ENCODE measurements at places on chromosomes 3 and 15. TPM values are rescaled to one million over a fixed set of nuclear protein-coding genes. Genes with fewer than 3 reads are reported as not detected.

GRCh38 chr3:48765376-48765775, 48.4 kb upstream of the IP6K2 start:
- no peaks in the 10 kb centered on the region for H3K27me3 ChIP-seq
- H3K27ac ChIP-seq = no peak overlapping the region
- no peak overlapping the region for H3K4me3 ChIP-seq
- peaks cover 25% of the 10 kb centered on the region for H3K36me3 ChIP-seq
- no peak for DNase-seq
- no peaks in the 10 kb centered on the region for H3K4me1 ChIP-seq

DNA sequence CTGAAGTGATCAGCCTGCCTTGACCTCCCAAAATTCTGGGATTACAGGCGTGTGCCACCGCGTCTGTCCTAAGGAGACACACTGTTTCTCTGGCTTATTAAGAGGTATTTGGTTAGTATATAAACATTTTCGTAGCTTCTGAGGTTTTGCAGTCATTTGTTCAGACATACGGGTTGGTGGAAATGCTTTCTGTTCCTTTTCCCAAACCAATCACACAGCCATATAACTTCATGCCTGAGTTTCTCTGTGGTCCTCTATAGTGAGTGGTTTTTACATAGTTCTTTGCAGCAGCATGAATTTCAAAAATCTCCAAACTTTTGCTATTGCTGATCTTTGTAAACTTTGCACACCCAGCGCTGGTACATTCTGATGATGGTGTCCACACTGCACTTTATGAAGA, 100.5 kb downstream of the AKAP13 start:
- no peak overlapping the region for H3K4me3 ChIP-seq
- no peaks in the 10 kb centered on the region for H3K36me3 ChIP-seq
- H3K4me1 ChIP-seq = peaks cover 11% of the 10 kb centered on the region
- H3K27me3 ChIP-seq = no peaks in the 10 kb centered on the region

The PP2D1 gene
- not detected for total RNA-seq

DNA sequence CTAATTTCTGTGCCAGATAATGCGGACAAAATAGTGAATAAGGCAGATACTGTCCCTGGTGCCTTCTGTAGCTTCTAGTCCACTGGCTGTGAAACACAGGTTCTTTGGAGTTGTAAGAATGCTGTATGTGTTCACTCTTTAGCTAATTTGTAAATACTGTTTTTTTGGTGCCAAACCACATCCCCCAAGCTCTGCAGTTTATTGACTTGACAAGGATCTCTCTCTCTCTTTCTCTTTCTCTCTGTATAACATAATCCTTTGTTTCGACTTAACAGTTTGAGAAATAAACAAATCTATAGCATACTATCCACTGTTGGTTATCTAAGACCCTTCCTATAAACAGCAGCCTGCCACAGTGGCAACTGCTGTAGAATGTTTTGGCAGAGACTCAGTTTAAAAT, 7.6 kb downstream of the SMAD3 start:
- H3K27ac ChIP-seq = peak overlapping the region; percentile 45
- peaks cover 13% of the 10 kb centered on the region for H3K36me3 ChIP-seq
- H3K4me3 ChIP-seq = no peak overlapping the region
- H3K27me3 ChIP-seq = no peaks in the 10 kb centered on the region

- H3K27me3 ChIP-seq = no peaks in the 10 kb centered on the region
- no peaks in the 10 kb centered on the region for H3K36me3 ChIP-seq
- no peak overlapping the region for H3K27ac ChIP-seq
- no peak for DNase-seq
These were observed 293.7 kb downstream of the ARPP21 start for GRCh38 chr3:35932995-35933394.

The CD96 gene
- total RNA-seq = 198 TPM

The LIPC gene
- total RNA-seq = 2.1 TPM

The IL5RA gene
- total RNA-seq = 1.4 TPM

The PYGO1 gene
- 0.06 TPM for total RNA-seq

- no peak for DNase-seq
- H3K4me3 ChIP-seq = no peak overlapping the region
- no peak overlapping the region for H3K27ac ChIP-seq
- H3K36me3 ChIP-seq = no peaks in the 10 kb centered on the region
- no peaks in the 10 kb centered on the region for H3K27me3 ChIP-seq
- H3K4me1 ChIP-seq = no peaks in the 10 kb centered on the region
These were observed 74.4 kb downstream of the MOBP start for GRCh38 chr3:39541917-39542329.

DNA sequence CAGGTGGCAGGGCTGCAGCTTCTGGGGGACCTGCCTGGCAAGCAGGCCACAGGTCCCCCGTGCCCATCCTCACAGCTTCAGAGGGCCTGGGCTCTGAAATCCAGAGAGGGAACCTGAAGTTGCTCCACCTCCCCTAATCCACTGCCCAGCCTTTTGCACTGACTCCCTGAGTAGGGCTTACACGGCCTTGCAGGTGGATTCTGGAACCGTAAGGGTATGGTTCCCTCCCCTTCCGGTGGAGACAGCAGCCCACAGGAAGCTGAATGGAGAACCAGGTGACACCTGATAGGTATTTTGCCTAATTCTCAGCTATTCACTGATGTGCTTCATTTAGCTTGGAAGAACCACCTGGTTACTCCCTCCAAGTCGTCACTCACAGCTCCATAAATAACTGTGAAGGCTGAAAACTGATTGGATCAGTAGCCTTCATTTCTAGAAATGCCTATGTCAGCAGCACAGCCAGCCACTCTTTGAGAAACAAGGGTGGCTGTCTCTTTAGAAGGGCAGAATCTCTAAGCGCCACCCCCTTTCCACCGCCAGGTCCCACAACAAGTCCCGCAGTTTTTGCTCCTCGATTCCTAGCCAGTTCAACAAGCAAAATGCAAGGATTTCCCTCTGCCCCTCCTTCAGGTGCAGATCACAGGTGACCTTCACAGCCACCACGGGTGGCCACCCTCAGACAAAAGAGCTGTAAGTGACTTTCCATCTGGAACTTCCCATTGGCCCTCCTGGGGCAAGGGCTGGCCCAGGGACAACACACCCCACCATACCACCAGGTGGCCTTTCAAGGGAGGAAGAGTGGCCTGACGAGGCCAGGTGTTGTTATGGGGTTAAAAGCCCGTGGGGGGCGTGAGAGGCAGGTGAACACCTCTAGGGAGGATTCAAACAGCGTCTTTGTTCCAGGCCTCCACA, 112.9 kb downstream of the SEC22A start:
- no peaks in the 10 kb centered on the region for H3K27me3 ChIP-seq
- H3K36me3 ChIP-seq = no peaks in the 10 kb centered on the region
- no peaks in the 10 kb centered on the region for H3K4me1 ChIP-seq
- H3K4me3 ChIP-seq = no peak overlapping the region

- DNase-seq = no peak
- H3K4me3 ChIP-seq = no peak overlapping the region
- H3K4me1 ChIP-seq = no peaks in the 10 kb centered on the region
- no peaks in the 10 kb centered on the region for H3K27me3 ChIP-seq
- H3K27ac ChIP-seq = no peak overlapping the region
- H3K36me3 ChIP-seq = no peaks in the 10 kb centered on the region
These were observed 356.0 kb upstream of the RBMS3 start for GRCh38 chr3:28924744-28925360.

The MUC20 gene
- total RNA-seq = 16.2 TPM

GRCh38 chr15:42150219-42150970, 6.0 kb downstream of the PLA2G4F start:
- H3K27me3 ChIP-seq = no peaks in the 10 kb centered on the region
- no peaks in the 10 kb centered on the region for H3K4me1 ChIP-seq
- no peak overlapping the region for H3K4me3 ChIP-seq
- H3K27ac ChIP-seq = no peak overlapping the region

GRCh38 chr15:75051191-75051608, 27.8 kb downstream of the PPCDC start:
- H3K27ac ChIP-seq = no peak overlapping the region
- peaks cover 7% of the 10 kb centered on the region for H3K36me3 ChIP-seq
- no peaks in the 10 kb centered on the region for H3K27me3 ChIP-seq
- no peaks in the 10 kb centered on the region for H3K4me1 ChIP-seq
- H3K4me3 ChIP-seq = no peak overlapping the region

- no peaks in the 10 kb centered on the region for H3K36me3 ChIP-seq
- no peaks in the 10 kb centered on the region for H3K27me3 ChIP-seq
- no peak overlapping the region for H3K27ac ChIP-seq
- no peak overlapping the region for H3K4me3 ChIP-seq
- no peaks in the 10 kb centered on the region for H3K4me1 ChIP-seq
These were observed 346.3 kb upstream of the UBE2E2 start for GRCh38 chr3:22856811-22857210.

- no peak overlapping the region for H3K27ac ChIP-seq
- DNase-seq = no peak
- H3K4me3 ChIP-seq = no peak overlapping the region
- no peaks in the 10 kb centered on the region for H3K36me3 ChIP-seq
- no peaks in the 10 kb centered on the region for H3K27me3 ChIP-seq
These were observed 2.6 kb upstream of the WDR6 start for GRCh38 chr3:49004352-49005302.

The AGBL1 gene
- total RNA-seq = not detected

DNA sequence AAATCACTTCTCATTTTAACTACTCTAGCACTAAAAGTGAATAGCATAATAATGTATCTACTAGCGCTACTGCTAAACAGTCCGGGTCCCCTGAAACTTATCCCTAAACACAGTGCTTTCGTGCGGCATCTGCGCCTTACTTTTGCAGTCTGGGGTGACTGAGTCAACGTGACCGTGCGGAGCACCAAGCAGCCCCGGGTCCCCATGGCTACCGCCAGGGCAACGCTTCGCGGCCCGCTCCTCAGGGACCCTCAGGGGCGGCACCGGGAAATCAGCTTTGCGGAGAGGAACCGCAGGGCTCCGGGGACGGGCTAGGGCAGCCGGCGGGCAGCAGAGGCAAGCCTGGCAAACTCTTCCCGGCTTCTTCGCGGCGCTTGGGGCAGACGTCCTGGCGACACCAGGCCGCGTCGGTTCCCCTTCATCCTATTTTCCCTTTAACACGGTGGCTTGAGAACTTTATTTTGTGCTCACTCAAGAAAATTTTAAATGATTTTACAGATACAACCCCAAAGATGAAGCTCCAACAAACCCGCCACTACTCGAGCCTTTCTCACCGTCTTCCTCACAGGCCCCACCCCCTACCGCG, 757 bp upstream of the DIPK2A start:
- H3K4me1 ChIP-seq = peaks cover 15% of the 10 kb centered on the region
- H3K4me3 ChIP-seq = peak overlapping the region; percentile 92
- peak; percentile 28 for DNase-seq
- no peaks in the 10 kb centered on the region for H3K36me3 ChIP-seq
- peak overlapping the region; percentile 79 for H3K27ac ChIP-seq

- H3K36me3 ChIP-seq = no peaks in the 10 kb centered on the region
- no peak for DNase-seq
- H3K27ac ChIP-seq = no peak overlapping the region
- H3K4me1 ChIP-seq = peaks cover 2% of the 10 kb centered on the region
- no peaks in the 10 kb centered on the region for H3K27me3 ChIP-seq
These were observed 214.5 kb upstream of the TRIM42 start for GRCh38 chr3:140463355-140463754.

DNA sequence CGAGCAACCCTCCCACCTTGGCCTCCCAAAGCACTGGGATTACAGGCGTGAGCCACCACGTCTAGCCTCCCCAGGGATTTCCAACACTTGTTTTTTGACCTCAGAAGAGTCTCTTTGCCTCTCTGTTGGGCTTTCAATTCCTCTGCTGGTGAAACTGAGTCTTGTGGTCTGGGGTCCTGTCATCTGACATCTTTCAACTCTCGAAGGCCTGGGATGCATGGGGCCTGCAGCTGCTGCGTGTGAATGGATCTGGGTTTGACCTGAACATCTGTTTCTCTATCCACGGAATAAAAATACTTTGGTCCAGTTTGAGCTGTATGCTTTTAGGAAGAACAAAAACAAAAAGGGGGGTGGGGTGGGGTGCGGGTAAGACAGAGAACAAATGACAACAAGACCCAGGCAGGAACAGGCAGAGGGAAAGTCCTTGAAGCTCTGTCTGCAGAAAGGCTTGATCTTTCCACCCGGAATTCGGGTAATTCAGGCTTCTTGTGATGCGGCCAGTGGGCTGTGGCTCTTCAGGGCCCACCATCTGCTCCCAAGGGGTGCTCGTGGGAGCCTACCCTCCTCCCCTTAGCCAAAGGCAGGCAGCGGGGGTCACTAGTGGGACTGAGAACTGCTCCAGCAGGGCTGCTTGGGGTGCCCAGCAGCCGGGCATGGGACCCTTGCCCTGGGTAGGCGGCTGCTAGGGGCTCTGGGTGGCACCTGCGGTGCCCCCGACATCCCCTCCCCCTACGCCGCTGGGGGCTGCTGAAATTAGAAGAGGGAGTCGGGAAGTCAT, 71.5 kb downstream of the SLC12A8 start:
- no peaks in the 10 kb centered on the region for H3K27me3 ChIP-seq
- H3K36me3 ChIP-seq = no peaks in the 10 kb centered on the region
- H3K27ac ChIP-seq = peak overlapping the region; percentile 52
- peaks cover 39% of the 10 kb centered on the region for H3K4me1 ChIP-seq
- peak overlapping the region; percentile 46 for H3K4me3 ChIP-seq

DNA sequence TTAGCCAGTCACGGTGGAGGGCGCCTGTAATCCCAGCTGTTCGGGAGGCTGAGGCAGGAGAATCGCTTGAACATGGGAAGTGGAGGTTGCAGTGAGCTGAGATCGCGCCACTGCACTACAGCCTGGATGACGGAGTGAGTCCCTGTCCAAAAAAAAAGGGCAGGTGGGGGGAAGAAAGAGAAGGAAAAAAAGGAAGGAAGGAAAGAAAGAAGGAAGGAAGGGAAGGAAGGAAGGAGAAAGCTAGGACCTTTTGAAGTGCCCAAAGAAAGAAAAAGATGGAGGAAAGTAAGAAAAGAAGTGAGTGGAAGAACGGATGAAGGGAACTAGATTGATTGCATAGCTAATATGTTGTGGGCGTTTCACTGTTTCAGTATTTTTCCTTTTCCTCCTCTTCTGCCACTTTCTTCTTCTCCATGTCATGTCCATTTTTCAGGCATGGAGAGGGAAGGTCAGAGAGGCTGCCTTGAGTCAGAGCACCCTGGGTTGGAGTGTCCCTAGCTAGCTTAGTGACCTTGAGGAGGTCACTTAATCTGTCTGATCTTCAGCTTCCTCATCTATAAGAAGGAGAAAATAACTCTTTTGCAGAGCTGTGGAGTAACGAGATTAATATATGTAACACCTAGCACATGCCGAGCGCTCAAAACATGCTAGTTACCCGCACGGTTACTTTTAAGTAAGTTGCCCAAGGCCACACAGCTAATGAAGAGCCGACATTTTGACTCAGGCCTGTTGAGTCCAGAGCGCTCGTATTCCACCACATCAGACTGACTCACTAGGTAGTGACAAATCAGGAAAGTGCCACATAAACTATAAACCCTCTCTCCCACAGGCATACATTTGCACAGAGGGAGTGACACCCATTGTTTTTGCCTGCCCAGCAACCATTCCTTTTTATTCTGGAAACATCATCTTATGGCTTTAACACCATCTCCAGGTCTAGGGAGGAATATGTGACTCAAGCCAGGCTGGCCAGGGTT, 42.2 kb downstream of the BHLHE40 start:
- H3K27me3 ChIP-seq = no peaks in the 10 kb centered on the region
- H3K36me3 ChIP-seq = no peaks in the 10 kb centered on the region

The ETV5 gene
- total RNA-seq = 0.32 TPM

- no peaks in the 10 kb centered on the region for H3K27me3 ChIP-seq
- no peaks in the 10 kb centered on the region for H3K36me3 ChIP-seq
- DNase-seq = no peak
- no peaks in the 10 kb centered on the region for H3K4me1 ChIP-seq
- H3K27ac ChIP-seq = no peak overlapping the region
These were observed 612.1 kb upstream of the NR2F2 start for GRCh38 chr15:95718441-95718840.

The NMNAT3 gene
- total RNA-seq = 5.3 TPM
